GM19239 (cell line): ENCODE measurements at places on chromosomes 13 and 19.

- DNase-seq = no peak
Observed at GRCh38 chr13:73338389-73338788, 279.6 kb downstream of the KLF5 start.

- DNase-seq = no peak
Observed at GRCh38 chr13:90105276-90105675, 1242.2 kb upstream of the MIR17HG start.

DNA sequence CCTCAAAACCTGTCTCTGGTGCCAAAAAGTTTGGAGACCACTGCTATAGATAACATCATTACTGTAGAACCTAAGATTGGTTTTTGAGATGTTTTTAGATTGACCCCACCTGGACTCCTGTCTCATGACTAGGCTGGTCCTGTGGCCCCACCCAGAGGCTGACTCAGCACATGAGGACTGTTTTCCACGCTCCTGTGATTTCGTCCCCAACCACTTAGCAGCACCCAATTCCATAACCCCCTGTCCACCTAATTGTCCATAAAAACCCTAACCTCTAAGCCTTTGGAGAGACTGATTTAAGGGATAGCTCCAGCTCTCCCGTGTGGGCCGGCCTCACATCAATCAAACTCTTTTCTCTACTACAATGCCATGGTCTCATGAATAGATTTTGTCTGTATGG is 25.6 kb upstream of the GAS6 start:
- no peak for DNase-seq

- no peak for DNase-seq
Observed at GRCh38 chr13:50122455-50122854, 107.2 kb downstream of the KCNRG start.

DNA sequence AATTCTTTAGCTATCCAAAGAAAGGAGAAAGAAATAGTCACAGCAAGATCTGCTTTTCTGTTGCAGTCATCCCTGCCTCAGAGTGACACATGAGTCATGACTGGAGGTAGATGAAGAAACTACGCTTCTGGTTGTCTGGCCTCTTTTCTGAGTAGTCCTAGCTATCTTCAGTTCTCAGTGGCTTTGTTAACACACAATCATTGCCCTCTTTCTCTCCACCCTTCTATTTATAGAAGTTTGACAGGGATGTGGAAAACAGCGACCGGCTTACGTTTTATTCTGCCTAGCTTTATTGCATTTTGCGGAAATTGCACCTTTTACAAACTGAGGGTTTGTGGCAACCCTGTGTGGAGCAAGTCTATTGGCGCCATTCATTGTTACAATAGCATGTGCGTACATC is 26.7 kb downstream of the SPATA13 start:
- DNase-seq = no peak

DNA sequence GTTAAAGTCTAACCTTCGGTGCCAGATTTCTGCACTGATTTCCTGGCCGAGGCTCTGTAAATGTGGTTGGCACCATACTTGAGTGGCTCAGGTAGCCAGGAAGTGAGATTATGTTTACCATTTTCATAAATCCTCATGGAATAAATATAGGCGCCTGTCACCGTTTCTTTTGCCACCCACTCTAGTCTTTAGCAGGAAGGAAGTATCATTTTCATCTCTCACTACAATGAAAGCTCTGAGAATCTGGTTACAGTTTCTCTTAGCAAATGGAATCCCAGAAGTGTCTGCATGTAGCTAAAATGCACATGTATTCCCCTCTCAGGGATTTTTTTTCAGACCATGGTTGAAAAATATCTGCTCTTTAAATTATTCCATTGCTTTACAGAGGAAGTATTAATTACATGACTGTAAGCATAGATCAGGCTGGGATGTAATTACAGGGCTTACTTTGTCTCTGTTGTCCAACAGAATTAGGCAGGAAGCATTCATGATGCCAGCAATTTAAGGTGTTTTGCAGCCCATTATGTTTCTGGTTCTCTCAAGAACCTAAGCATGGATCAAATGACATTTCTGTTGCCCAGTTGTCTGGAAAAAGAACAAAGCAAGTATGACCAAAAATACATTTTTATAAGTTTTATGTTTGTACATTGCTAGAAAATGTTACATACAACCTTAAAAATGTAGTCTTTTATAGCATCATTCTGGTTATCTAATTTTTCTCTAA is 221.7 kb upstream of the SPRY2 start:
- no peak for DNase-seq

DNA sequence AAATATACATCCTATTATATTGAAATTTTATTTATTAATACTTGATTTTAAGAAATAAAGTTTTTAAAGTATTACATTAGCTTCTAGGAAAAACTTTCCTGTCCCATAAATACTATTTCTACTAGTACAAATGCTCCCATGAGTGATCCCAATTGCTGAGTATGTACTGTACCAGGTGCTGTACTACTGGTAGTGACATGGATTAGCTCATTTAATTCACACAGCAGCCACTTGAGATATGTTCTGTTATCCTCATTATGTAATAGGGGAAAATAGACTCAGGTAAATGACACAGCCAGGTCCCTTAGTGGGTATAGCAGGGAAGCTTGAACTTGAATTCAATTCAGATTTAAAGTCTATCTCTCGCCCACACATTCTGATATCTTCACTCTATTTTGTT is 363.1 kb downstream of the FGF14 start:
- no peak for DNase-seq

DNA sequence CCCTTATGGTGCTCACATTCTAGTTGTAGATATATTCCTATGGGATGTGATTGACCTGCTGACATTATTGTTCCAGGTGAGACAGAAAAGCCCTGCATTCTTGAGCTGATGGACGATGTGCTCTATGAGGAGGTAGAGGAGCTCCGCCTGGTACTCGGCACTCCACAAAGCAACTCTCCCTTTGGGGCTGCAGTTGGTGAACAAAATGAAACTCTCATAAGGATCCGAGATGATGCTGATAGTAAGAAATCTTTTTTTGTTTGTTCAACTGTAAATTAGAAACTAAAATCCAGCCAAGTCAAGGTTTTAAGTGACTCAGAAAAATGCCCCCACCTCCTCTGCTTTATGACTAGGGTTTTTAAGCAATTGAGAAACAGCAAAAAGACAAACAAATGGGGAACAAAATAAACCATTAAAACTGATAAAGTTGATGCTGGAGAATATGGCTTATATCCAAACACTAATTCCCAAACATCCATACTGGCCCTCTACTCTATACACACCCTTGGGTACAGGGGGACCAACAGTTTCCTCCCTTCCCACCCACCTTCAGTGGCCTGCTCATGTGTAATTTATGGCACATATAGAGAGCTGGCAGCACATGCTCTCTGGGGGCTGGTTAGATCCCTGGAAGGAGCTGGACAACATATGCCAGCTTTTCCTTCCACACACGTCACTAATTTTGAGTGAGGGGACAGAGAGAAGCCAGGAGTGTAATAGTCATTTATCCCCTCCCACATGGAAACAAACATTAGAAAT is 139.6 kb downstream of the STOML3 start:
- DNase-seq = no peak

- no peak for DNase-seq
Observed at GRCh38 chr13:114056205-114057013, 76.0 kb downstream of the RASA3 start.

DNA sequence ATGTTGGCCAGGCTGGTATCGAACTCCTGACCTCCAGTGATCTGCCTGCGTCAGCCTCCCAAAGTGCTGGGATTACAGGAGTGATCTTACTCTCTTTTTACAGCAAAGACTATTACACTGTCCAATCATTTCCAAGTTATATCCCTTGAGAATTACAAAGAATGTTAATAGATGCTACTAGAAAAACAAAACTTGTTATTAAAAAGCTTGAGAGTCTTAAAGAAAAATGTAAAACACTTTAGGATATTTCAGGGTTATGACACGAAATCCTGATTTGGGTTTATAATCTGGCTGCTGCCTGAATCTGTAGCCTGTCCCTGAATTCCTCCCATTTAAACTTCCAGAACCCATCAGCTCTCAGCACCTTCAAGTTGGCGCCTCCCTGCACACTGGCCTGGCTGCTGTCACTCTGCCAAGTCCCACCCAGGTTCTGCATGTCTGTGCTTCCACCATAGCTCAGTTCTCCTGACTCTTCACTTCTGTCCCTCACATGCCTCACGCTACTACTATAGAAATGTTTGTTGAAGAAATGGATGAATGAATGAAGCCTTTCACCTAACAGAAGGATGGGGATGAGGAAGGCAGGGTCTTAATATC is 55.8 kb upstream of the RFXAP start:
- no peak for DNase-seq

- no peak for DNase-seq
Observed at GRCh38 chr13:32284927-32285632, 30.1 kb downstream of the ZAR1L start.

DNA sequence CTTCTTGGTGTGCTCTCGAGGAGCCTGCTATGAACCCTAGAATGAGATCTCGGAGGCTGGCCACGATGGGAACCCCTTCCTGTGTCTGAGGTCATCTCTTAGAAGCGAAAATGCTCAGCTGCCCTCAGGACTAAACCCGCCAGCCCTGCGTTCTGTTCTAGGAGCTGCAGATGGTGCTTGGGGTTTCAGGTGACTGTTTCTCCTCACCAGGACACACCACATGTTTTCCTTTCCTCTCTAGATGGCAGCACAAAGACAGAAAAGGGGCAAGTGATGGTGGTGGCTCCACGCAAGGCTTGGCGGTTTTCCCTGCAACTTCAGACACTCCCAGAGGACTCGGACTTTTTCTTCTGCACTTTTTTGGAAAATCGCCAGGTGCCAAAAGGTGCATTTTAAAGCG is 60.1 kb downstream of the RNASEH2B start:
- no peak for DNase-seq

- DNase-seq = no peak
Observed at GRCh38 chr19:29489172-29489951, 36.4 kb upstream of the VSTM2B start.

GRCh38 chr13:96527497-96527896 is 437.6 kb downstream of the HS6ST3 start:
- DNase-seq = no peak

DNA sequence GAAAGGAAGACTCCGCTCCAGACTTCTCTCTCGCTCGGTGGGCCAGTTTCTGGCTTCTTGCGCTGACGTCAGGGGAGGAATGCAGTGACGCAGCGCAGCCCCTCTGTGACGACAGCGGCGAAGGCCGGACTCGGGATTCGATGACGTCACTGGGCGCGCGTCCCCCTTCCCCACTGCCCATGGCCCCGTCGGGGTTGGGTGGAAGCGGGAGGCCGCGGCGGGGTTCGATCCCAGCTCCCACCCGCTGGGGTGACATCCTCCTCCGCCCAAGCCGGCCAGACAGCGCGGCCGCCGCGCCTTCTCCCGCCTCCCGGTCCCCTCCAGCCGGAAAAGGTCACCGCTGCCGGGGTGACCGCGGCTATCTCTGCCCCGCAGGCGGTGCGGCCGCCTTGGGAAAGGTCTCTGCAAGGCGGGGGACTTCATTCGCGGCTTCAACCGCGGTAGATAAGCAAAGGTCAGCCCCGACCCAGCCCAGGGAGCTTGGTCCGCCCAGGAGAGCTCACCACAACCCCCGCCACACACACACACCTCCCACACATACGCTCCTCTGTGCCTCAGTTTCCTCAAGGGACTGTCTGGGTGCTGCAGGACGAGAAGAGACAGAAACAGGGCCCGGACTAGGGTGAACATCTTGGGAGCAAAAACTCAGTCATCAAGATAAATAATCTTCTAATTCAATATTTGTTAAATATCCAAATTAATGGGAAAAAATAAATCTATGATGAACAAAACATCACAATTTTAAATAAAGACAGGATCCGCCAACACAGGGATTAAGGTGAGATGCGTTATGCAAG is 844 bp upstream of the RFX1 start:
- no peak for DNase-seq

DNA sequence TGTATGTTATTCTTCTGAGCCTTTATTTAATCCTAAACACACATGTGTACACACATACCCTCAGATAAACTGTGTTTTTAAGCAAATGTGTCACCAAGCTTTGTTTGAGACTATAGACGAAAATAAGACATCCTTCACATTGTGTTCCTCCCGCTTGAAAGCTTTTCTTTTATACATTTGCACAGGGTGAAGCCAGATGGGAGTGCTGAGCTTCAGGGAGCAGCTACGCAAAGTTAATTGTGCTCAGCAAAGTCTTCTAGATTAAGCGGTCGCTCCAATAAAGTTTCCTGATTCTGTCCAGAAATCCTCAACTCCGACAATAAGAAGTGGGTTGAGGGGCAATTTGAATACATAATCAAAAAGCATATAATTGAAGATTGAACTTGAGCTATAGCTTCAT is 117.2 kb upstream of the ARGLU1 start:
- DNase-seq = no peak

DNA sequence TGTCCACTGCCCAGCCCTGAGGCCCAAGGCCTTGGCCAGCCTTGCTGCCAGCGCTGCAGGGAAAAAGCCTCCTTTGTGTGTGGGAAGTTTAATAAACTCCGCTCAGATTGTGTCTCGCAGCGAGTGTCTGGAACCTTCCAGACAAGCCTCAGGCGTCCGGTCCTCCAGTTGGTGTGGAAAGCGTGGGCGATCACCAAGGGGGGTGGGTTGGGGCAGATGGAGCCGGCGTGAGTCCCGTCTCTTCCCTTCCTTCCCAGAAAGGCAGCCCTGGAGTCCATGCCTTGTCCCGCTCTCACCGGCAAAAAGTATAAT is 4.6 kb downstream of the STK11 start:
- no peak for DNase-seq

GRCh38 chr13:81140675-81141074 is 799.7 kb upstream of the SPRY2 start:
- DNase-seq = no peak

- no peak for DNase-seq
Observed at GRCh38 chr13:66830940-66831716, 399.0 kb downstream of the PCDH9 start.

- DNase-seq = no peak
Observed at GRCh38 chr19:14135985-14136508, 342 bp downstream of the ASF1B start.

- DNase-seq = no peak
Observed at GRCh38 chr13:114097893-114098688, 34.3 kb downstream of the RASA3 start.

- DNase-seq = no peak
Observed at GRCh38 chr13:108304170-108305016, 34.9 kb downstream of the TNFSF13B start.

DNA sequence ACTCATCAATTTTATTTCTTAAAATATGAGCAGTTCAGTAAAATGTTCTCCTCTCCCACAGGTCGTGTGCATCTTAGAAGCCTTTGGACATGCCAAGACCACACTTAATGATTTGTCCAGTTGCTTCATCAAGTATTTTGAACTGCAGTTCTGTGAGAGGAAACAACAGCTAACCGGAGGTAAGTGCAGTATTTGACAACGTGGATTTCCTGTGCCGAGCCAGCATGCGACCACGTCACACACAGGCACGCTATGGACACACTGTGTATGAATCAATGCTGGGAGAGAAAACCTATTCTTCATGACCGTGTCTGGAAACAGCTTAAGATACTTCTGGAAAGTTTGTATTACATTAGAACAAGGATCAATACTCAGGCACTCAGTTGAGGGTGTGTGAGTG is 268.5 kb downstream of the MYO16 start:
- DNase-seq = no peak

GRCh38 chr19:40601134-40601974 is at the start of gene LTBP4:
Gene LTBP4 (plus strand): TSS chr19:40601369. CDS start chr19:40601388, 19 bp downstream.
- DNase-seq = no peak
